ENCODE measurements at places on chromosomes 7 and 10.
A peak's percentile ranks its signal among the peaks of the same experiment; 100 is the strongest.

DNA sequence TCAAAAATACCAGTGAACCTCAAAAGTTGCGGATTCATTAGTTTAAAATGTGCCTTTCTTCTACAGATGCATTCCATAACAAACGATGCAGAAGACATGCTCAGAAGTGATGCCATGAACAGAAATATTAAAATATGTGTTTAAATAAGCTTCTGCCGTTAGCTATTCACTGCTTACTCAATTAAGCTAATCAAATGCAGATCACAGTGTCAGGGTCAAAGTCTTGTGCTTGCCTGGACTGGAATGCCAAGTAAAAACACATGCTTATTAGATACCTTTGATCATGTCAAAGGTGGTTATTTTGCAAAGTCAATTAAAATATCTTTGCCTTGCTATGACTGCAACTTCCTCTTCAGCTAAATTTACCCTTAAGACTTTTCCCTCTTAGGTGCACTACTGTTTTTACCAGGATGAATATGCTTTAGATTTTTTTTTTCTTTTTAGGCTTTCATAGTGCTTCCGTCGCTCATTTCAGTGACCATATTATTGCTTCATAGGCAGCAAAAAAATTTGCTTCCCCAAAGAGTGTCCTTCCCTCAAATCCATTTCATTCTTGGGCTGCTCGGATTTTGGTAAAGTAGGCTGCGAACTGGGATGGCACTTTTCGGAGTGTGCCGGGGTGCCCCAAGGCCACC is 905 bp downstream of the ASB13 start:
- no peak for DNase-seq

DNA sequence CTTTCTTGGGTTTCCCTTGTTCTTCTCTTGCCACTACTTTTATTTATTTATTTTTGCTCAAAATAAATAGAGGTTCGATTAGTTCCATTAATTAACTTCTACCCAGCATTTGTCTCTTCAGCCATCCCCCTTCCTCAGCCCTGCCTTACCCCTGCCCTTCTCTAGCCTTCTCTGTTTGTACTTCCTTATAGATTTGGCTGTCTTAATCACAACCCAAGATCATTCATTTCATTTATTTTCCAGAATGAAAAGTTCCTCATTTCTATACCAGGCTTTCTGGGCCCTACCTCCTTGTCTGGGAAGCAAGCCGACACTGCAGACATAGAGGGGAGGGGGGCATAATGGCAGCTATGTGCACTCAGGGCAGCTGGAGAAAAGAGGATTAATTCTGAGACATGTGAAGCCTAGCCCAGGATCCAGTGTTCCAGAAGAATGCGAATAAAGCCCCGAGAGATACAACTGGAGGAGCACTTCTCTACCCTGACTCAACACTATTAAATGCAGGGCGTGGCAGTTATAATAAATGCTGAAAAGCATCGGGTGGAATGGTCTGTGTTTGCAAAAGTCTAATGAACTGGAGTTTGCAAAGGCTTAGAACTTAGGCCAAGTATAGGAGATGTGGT is 6.4 kb upstream of the PDCD4 start:
- DNase-seq, result peak; percentile 63

DNA sequence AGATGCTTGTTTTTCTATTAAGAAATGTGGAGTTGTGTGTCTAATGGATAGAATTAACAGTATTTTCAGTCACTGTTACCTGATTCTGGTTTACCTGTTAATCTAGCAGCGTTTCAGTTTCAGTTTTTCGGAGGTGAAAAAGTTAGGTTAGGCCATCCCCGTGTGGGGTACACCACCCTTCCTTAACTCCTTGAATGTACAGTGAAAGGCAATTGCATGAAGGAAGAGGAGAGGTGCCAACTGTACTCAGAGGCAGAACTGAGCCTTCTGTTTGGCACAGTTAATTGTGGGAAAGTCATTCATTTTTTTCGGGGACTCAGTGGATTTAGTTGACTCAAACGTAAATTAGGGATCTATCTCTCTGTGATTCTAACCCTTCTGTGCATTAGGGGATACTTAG is 35.5 kb downstream of the RPA3 start:
- DNase-seq, result no peak

- no peak for DNase-seq
These were observed 12.9 kb upstream of the MICU1 start for GRCh38 chr10:72638586-72639440.

GRCh38 chr7:19916046-19916445 is 142.6 kb upstream of the TMEM196 start:
- no peak for DNase-seq

DNA sequence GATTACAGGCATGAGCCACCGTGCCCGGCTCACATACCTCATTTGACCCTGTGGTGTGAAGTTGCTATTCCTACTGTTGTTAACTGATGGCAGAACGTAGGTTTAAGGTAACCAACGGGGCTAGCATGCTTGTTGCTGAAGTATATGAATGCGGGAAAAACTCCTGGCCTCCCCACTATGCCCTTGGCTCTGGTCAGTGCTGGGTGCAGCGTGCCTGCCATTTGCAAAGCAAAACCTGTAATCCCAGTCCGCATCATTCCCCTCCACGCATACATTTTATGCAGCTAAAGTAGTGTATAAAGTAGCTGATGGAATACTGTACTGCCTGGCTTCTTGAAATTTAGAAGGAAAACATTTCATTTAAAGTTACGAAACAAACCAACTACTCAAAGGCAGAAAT is 273.3 kb downstream of the SDK1 start:
- DNase-seq, result no peak

DNA sequence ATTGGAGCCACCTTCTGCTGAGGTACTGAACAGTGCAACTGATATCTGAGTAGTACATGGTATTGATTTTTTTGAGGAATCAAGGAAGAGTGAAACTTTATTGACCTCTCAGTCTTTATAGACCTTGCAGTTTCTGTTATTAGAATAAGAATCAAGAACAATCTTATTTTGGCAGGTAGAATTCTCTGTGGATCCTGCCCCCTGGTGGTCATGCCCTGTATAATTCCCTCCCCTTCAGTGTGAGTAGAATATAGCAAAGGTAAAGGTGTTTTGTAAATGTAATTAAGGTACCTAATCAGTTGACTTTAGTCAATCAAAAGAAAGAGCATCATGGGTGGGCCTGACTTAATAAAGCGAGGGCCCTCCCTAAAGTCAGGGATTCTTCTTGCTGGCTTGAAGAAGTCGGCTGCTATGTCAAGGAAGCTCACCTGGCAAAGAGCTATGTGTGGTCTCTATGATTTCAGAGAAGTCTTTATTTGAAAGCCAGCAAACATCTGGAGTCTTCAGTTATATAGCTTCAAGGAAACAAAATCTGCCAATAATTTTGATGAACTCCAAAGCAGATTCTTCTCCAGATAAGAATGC is 142.8 kb downstream of the LSM5 start:
- no peak for DNase-seq

DNA sequence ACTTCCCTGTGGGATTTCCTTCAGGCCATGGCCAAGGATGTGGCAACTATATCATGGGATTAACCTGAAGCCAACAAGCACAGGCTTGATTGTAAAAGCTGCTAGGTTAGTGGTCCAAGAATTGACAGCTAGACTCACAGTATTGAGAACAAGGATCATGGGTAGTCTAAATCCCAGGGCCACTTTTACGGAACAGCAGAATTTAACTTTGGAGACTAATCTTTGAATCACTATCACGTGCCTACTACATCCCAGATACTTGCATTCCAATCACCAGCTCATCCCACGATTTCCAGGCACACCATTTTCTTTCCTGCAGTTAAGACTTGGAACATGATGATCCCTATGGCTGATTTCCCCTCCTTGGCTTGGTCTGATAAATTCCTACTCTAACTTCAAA is 65.6 kb upstream of the ADO start:
- DNase-seq, result no peak

- DNase-seq, result no peak
These were observed 747.9 kb upstream of the GALNT17 start for GRCh38 chr7:70384024-70384423.

DNA sequence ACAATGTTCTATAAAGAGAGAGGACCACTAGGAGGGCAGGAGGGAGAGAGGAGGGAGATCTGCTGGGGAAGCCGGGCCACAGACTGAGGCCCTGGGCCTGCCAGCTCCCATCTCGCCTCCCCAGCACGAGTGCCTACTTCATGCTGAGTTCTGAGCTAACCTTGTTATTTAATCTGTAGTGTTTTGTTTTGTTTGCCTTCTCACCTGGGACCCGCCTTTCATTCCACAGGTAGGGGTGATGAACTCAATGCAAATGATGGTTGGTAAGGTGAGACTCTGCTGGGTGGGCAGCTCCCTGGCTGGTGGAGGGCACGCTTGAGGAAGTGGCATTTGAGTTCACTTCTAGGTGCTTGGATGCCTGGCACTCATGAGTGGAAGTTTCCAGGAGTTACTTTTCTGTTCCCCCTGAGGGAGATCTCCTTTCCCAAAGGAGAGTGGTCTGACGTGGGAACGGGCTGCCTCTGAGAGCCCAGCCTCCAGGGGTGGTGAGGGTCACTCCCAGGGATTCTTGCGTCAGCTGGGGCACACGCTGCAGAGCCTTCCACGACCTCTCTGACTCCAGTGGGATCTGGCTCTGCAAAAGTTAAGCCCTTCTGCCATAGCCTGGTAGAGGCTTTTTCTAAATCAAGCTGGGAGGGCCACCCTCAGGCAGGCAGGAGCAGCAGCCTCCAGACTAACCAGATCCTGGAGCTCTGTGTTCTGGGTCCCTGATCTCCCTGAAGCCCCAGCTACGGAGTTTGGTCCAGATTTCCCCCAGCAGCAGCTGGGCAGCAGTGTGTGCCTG is 22.4 kb downstream of the UBTD1 start:
- no peak for DNase-seq

DNA sequence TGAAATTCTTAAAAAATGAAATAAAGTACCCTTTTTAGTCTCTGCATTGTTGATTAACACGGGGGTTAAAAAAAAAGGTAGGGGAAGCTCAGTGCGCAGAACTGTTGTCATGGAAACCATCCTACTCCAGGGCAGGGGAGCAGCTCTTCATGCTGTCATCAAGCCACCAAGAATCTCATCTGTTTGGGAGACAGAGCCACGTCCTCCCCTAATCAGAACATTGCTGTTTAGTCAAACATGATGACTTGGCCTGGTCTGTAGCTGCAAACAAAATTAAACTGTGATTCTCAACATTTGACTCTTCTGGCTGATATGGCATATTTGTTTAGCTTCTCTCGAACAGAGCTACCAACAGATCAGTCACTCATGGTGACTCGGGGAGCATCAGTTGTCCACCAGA is 254.4 kb upstream of the KLF14 start:
- no peak for DNase-seq

DNA sequence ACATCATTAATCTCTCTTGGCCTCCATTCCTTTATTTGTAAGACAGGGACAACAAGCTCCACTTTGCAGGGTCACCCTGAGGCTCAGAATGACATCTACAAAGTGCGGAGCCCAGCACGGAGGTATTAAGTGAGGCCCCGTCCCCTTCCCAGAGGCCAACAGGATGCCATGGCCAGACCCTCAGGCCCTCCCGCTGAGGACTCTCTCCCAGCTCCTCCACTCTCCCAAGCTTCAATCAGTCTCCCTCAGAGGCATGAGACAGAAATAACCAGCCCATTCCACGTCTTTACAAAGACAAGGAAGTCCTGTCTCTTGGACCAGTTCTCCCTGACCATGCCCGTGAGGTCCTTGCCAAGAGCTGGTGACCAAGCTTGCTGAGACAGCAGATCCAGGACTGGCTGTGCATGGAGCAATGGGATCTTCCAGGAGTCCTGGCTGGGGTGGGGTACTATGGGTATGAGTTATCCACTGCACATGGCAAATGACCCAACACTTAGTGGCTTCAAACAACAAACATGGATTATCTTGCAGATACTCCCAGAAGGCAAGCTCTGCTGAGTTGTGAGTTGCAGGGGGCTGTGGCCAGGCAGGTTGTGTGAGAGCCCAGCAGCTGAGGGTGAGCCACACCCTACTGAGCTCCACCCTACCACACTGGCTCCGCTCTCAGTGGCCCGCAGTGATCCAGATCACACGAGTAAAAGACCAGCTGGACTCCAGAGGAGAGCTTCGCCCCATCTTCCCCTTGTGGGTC is 4.3 kb upstream of the PPIF start:
- DNase-seq, result peak; percentile 60

GRCh38 chr10:128297709-128298378 is 171.6 kb upstream of the MKI67 start:
- no peak for DNase-seq

DNA sequence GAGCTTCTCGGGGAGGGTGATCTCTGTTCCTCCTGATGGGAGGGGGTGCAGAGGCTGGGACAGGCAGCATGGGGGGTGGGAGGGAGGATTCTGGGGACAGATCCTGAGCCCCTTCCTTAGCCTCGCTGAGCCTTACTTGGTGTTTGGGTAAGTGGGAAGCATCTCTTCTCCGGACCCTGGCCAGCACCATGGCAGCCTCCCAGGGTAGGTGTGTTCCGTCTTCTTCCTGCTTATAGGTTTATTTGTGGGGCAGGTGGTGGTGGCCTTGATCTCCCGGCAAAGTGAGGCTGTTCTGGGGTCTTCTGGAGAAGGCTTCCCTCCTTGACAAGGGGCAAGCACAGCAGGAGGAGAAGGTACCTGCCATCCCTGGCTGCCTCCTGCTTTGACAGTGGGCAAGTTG is 226.9 kb downstream of the GLRX3 start:
- DNase-seq, result no peak

GRCh38 chr7:94135180-94135579 is 131.0 kb upstream of the BET1 start:
- no peak for DNase-seq
